ENCODE measurements at places on chromosomes 2 and 18.
A peak's percentile ranks its signal among the peaks of the same experiment; 100 is the strongest.

GRCh38 chr2:140639628-140640027, 1491.2 kb downstream of the LRP1B start:
- DNase-seq: no peak

- DNase-seq: peak; percentile 79
Observed at GRCh38 chr18:35131387-35132020, 90.3 kb downstream of the MAPRE2 start.

- DNase-seq: no peak
Observed at GRCh38 chr2:230097424-230097823, 28.7 kb upstream of the SLC16A14 start.

DNA sequence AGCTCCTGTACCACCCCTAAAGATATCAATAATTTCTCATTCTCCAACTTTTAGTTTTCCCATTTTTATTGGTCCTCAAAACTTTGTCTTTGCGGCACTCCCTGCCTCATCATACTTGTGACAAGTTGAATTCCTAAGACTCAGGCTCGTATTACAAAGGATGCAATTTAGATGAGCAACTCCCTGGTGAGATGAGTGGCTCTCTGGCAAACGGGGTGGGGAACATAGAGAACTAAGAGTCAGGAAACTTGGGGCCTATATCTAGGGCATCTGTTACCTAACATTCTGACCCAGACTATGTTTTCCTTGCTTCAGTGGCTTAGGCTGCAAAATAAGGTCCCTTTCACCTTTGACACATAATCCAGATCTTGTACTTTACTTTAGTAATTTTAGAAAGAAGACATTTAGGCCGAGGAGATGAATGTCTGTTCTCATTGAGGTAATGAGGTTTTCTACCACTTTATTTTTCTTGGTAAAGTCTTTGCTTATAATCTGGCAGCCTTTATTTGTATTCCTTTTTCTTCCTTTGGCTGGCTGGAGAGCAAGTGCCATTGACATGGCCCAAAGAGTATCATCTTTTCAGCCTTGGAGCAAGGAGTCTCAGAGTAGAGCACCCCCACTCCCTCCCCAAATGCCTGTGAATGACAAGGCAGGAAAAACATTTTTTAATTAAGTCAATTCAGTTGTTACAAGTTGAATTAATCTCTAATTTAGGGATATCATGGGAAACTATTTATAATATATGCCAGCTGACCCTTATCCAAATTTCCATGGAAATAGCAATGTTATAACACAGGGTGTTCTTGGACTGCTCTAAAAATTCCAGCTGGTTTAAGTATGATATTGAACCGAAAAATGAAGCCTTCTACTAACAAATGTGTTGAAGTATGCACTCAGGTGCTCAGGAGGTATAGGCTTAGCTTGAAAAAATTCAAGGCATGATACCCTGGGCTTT, 15.2 kb downstream of the TSPYL6 start:
- DNase-seq: no peak

- no peak for DNase-seq
Observed at GRCh38 chr2:177598326-177599138, 206.0 kb downstream of the AGPS start.

DNA sequence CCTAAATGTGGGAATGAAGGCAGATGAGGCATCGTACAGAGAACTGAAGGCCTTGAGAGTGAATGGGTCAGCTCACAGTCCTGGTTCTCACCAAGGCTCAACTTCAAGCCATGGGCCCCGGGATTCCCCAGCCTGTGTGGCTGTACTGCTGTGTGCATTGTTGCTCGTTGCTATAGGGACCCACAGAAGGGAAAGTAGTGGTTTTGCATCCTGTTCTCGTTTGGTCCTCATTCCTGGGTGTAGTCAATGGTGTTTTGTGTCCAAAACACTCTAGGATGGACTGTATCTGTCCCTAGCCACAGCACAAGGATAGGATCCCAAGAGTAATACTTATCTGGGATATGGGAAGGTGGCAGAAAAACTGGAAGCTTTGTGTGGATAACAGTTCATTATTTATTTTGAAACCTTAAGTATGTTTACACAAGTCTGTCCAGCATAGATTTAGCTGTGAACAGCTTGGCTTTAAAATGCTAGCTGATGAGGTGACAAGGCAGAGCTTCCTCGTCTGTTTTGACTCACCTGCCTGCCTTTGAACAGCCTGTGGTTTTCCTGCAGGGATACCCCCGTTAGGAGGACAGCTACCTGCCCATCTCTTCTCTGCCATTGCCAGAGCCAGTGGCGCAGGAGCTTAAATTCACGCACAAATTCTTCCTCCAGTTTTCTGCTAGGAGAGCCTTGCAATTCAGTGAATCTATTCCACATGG, 85.0 kb downstream of the WDSUB1 start:
- no peak for DNase-seq

GRCh38 chr2:120740765-120741524, 5.3 kb downstream of the GLI2 start:
- DNase-seq: no peak

DNA sequence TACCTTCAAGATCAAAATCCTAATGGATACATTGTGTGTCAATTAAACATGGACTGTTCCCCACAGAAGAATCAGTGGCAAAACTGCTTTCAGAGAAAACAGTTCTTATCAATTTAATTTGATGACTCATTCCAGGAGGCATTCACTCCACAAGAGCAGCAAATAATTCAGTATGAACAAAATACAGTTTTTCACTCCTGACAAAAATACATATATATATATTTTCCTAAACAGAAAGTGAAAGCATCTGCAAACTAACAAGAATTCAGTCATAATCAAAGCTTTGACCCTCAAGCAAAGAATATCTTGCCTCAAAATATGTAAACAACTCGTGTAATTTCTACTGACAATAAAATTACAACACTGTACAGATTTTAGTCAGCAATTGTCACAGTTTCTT, 685.1 kb upstream of the SLC8A1 start:
- DNase-seq: no peak

Data from head of caudate nucleus (tissue), 42 donors.